Posterior cingulate gyrus (tissue), 11 donors: ENCODE measurements at places on chromosomes 3 and 15.

- no peak for DNase-seq
These were observed 74.1 kb downstream of the MESD start for GRCh38 chr15:80915472-80915871.

DNA sequence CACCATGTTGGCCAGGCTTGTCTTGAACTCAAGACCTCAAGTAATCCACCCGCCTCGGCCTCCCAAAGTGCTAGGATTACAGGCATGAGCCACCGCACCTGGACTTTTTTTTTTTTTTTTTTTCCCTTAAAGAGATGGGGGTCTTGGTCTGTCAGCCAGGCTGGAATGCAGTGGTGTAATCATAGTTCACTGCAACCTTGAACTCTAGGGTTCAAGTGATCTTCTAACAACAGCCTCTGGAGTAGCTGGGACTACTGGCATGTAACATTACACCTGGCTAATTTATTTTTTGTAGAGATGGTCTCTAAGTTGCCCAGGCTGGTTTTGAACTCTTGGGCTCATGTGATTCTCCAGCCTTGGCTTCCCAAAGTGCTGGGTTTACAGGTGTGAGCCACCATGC lies 81.6 kb downstream of the ANKRD28 start:
- no peak for DNase-seq

DNA sequence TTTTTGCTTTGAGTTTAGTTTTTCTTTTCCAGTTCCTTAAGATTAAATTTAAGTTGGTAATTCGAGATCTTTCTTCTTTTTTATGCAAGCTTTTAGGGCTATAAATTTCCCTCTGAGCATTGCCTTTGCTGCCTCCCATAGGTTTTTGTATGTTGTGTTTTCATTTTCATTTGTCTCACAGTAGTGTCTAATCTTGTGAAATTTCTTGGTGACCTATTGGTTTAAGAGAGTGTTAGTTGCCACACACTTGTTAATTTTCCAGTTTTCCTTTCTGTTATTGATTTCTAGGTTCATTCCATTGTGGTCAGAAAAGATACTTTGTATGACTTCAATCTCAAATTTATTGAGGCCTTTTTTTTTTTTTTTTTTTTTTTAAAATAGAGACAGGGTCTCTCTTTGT lies 18.3 kb upstream of the IL20RB start:
- no peak for DNase-seq

DNA sequence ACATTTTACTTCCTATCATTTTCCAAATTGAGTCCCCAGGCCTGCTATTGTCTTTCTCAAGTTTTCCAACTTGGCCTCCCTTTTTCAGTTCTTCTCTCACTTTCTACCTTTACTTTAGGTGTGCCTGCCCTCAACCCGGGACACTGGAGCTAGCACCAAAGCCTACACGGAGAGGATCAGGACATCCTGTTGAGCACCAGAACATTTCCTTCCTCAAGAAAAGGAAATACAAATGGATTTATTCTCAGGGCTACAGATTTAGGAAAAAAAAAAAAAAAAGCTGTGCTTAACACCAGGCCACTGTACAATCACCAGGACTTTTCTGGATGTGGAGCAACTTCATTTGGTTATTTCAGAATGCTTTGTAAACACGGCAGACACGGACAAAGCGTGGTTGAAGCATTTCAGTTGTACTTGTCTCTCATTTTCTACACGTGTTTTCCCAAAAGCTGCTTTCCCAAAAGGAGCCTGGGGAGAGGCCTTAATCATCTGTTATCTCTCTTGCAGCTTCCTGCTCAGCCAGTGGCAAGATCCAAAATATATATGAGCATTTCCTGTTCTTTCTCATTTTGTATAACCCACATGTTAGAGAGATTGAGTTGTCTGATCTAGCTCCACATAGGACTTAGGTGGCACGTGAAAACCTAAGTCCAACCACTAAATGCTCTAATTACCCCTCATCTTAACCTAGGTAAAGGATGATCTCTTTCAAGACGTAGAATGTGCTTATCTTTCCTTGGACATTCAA lies 15.5 kb upstream of the ATP1B3 start:
- DNase-seq = no peak

GRCh38 chr3:102715030-102715697 lies 280.3 kb downstream of the ZPLD1 start:
- DNase-seq = no peak

- no peak for DNase-seq
These were observed 633.1 kb upstream of the TBL1XR1 start for GRCh38 chr3:177830411-177830849.

DNA sequence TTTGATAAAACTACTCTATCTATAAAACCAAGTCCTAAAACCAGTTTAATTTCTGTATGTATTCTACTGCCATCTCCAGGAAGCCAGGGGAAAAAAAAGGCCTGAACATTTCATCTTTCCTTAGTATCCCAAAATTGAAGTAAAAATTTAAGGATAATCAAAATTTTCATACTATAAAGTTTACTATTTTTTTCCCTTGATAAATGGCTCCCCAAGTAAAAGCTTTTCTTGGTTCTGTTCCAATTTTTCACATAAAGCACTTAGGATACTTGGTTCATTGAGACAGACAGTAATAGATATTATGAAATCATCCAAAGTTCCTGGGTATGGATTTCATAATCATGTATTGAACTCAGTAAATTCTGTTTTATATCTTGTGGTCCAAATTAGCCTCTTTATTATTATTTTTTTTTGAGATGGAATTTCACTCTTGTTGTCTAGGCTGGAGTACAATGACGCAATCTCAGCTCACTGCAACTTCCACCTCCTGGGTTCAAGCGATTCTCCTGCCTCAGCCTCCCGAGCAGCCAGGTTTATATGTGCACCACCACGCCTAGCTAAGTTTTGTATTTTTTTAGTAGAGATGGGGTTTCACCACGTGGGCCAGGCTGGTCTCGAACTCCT lies 34.5 kb downstream of the ICE2 start:
- no peak for DNase-seq

DNA sequence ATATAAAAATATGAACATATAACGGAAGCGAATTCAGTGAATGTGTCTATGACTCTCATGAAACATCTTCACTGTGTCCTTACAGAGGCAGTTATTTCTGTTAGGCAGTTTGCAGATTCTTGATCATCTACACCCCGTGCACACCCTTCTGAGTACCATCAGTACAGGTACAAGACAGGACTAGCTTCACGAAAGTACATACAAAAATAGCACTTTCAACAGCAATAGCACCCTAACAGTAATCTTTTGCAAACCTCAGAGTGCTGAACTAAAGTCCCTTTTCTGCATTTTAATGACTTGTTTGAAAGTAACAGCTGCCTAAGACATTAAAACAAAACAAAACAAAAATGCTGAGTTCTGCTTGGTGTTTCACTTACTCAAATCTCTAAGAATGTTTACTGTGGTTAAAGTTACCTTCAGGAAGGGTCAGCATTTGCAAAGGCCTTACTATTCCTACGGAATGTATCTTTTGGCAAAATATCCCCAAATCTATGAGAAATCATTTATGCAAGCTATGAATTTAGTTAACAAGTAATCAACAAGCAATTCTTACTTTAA lies 104.1 kb downstream of the CNTN3 start:
- no peak for DNase-seq

- DNase-seq = no peak
These were observed 179.1 kb downstream of the THSD4 start for GRCh38 chr15:71294251-71294910.

GRCh38 chr3:458653-459310 lies 262.2 kb downstream of the CHL1 start:
- DNase-seq = no peak

DNA sequence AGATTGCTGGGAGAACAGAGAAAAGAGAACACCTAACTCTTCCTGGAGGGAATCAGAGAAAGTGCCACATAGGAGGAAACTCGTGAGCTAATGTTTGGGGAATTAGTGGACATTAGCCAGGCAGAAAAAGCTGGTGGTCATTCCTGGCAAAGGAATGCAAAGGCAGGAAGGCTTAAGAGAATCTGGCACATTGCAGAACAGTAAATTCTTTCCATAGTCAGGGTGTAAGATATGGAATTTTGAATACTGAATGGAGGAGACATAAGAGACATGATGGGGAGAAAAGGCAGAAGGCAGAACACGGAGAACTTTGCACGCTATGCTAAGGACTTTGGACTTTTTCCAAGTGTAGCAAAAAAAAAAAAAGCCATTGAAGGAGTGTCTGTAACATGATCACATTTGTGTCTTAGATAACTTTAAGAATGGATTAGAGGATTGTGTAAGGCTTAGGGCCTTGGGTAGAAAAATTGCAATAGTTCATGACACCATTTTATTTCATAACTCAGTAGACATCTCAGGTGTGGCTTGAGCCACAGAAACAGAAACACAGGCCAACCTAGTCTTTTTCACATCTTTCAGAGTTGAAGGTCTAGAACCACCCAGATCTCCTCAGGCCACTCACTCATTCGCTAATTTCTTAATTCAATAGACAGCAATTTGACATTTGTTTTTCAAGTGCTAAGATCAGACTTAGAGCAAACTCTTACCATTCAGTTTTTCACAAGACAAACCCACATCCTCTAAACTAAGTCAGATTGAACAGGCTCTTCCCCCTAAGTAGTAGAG lies 31.2 kb upstream of the CCDC80 start:
- no peak for DNase-seq

- DNase-seq = no peak
These were observed 59.0 kb downstream of the DPPA2 start for GRCh38 chr3:109257269-109257668.

- DNase-seq = peak; percentile 45
These were observed 27.0 kb upstream of the HHATL start for GRCh38 chr3:42729404-42730145.

DNA sequence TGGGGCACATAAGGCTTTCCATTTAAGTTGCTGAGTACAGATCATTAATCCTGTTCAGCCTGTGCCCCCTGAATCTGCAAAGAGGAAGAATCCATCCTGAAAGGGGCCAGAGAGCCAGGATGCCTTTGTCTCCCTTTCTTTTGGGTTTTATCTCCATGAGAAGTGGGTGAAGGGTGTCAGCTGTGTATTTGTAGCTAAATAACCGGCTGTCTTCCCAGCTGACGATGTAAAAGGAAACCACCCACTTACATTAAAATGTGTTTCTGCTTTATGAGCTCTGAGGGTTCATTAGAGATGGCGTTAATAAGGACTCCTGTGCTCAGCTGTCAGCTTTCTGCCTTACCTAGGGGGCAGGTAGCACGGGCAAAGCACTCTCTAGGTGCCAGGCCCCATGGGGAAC lies 83.4 kb downstream of the SLCO3A1 start:
- DNase-seq = no peak

DNA sequence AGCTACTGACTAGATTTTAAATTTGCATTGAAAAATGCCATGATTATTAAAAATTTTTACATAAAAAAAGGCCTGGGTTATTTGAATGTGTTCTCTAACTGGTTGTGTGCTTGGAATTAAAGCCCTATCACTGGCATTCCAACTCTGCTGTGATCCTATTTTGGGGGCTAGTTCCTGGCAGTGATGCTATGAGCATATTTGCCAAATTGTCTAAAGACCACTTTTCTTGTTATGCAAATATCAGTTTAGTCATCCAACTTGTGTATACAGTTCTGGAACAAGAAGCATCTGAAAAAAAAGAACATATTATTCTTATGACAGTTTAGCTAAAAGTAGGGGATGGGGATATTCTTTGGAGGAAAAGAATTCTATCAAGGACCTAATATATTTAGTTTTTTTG lies 243.4 kb upstream of the ZNF717 start:
- no peak for DNase-seq

- no peak for DNase-seq
These were observed 97.3 kb upstream of the ROPN1 start for GRCh38 chr3:124089214-124089613.

DNA sequence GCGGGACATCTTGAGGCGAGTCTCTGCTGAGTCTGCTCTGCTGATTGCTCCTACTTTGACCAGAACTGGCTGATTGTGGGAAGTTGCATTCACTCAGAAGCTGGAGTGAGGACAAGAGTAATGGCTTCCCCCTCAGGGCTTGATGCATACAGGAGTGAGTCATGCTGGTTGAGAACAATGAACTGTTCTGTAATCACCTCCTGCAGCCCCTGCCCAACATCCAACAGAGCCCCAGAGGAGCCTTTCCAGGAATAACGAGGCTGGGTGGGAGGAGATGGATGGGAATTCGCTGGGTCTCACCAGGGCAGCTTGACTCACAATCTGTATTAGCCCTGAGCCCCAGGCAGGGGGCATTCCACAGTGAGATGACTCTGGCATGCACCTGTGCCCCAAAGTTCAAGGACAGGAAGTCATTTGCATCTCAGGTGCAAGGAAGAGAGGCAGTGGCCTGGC lies 85.0 kb downstream of the RAB11A start:
- DNase-seq = no peak

DNA sequence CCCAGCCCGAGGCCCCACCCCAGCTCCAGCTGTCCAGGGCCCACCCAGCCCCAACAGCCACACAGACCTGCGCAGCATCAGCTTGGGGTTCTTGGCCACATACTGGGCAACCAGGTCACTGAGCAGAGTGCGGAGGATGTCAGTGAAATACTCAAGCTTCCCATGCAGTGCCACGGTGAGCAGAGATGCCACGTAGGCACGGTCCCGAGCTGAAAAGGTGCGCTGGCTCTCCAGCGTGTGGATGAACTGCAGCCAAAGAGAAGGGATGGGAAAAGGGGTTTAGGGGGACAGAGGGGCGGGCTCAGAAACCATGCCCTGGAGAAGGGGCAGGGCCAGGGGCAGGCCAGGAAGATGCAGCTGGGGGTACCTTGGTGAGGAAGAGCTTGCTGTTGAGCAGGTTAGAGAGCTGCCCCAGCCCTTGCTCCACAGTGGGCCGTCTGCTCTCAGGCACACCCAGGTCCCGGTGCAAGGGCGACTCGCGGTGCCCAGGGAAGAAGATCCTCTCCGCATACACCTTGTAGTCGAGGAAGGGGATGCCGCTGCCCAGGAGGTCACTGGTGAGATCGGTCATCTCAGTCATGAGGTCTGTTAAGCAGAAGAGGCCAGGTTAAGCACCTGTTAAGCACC lies 17.4 kb downstream of the PLXNB1 start:
- no peak for DNase-seq

GRCh38 chr3:58998476-58999117 lies 51.2 kb downstream of the CFAP20DC start:
- no peak for DNase-seq

DNA sequence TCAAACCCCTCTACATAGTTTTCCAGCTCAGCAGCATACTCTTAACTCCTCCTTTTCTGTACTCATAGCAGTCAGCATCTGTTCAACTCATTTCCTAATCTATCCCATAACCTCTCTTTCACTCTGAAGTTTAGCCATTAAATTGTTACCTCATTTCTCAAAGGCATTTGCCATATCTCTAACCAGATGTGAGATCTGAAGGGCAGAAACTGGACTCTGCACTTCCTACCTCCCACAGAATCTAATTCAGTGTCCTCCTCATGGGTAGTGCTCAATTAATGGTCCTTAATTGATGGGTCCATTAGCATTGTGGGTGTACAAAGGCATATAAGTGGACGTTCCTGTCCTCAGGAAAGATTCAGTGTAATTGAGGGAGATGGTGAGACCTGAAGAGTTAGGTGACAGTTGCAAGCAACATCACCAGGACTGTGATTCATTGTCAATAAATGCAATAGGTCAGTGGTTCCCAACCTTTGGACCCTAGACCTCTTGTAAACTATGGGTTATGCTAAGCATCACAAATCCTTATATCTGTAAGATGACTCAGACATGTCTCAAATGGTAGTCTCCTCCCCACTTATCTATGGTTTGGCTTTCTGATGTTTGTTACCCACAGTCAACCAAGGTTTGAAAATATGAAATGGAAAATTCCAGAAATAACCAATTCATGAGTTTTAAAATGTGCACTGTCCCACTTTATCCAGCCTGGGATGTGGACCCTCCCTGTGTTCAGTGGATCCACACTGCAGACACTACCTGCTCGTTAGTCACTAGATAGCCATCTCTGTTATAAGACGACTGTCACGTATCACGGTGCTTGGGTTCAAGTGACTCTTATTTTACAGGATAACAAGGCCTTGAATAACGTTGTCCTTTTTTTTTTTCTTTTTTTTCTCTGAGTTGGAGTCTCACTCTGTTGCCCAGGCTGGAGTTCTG lies 25.0 kb upstream of the UACA start:
- no peak for DNase-seq
